ENCODE measurements at places on chromosomes 2 and 18.

- DNase-seq, result peak; percentile 10
Measured at GRCh38 chr18:59516356-59517155, 157.5 kb upstream of the LMAN1 start.

DNA sequence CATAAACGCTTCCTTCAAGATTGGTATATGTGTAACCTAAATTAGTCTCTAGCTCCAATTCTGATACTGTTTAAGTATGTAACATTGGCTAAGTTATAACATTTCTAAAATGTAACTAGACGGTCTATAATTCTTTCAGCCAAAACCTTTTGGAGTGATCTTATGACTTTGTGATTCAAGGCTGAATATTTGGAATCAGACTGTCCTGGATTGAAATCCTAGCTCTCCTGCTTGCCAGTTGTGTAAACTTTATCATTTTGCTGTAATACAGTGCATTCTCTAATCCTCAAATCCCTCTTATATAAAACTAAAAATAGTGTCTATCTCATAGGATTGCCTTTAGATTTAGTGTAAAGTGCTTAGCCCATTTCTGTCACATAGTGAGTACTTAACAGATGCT, 337.2 kb upstream of the KCNJ3 start:
- no peak for DNase-seq

GRCh38 chr2:174635776-174636404, 38.3 kb upstream of the WIPF1 start:
- no peak for DNase-seq

- DNase-seq, result no peak
Measured at GRCh38 chr2:203886661-203887151, 19.1 kb downstream of the CTLA4 start.

DNA sequence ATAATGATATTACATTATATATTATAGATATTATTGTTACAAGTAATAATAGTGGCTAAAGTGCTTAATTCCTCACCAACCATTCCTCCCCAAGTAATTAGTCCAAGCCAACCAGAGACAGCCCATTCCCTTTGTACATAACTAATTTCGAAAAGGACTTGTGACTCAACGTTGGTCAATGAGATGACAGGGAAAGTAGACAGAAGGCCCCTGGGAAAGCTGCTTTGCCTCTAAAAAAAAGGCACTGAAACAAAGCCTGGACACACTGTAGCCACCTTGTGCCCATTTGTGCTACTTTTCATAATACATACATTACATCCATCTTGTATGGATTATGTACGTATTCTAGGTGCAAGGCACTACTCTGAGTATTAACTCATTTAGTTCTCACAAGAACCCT, 28.8 kb downstream of the COLEC12 start:
- no peak for DNase-seq

DNA sequence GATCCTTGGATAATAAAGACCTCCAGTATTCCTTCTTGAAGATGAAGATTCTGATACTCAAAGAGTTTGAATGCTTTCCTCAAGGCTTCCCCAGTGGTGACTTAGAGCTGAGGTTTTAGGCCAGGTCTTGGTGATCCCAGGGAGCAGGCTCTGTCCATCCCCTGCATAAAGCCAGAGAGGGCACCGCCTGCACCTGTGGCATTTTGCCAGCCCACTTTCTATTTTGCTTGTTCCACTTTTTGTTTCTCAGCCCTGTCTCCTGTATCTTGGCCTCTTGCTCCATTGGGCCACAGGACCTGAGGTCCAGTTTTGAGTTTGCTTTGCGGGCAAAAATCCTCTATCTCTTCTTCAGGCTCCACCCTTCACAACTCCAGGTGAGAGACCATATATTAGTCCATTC, 6.7 kb upstream of the SCYGR1 start:
- DNase-seq, result no peak

GRCh38 chr2:12448846-12449505, 267.8 kb upstream of the TRIB2 start:
- no peak for DNase-seq

DNA sequence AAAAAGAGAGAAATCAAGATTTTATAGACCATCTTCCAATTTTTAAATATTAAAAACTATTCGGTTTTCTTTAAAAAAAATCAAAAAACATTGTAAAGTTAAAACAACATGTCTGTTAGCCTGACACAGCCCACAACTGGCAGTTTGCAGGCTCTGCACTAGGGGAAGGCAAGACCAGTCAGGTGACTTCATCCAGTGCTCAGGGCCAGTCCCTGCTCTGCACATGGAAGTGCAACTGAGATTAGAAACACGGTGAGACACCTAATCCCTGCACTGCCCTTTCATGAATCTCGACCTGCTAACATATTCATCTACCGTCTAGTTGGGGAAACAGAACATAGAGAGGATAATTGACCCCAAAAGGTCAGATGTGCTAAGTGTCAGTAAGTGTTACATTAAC, 135.2 kb downstream of the BARD1 start:
- no peak for DNase-seq

GRCh38 chr2:218671097-218671653, 627 bp downstream of the RNF25 start:
- no peak for DNase-seq

DNA sequence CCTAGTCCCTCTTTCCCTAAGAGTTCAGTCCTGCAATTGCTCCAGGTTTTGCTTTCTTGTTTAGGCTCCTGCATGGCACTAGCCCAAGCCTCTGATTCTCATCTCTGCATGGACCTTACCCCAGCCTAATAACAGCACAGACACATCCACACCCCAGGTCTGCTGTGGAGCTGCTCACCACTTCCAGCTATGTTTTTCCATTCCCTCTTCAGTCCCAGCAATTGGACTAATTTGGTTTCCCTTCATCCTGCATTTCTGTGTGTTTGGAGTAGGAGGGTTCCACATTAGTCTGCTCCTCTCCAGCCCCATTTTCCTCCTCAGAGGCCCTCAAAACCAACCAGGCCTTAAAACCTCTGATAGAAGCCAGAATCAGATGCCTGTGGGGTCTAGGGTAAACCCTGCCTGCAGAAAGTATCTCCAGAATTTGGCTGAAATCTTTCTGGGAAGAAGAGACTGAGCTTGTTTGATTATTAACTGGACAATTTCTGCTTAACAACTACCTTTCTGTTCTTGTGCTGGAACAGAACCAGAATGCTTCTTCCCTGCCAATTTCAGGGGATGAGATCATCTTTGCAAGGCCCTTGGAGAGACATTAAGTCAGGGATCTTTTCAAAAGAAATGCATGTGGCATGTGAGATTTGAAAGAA, 95.9 kb downstream of the GFPT1 start:
- no peak for DNase-seq

- no peak for DNase-seq
Measured at GRCh38 chr2:136497709-136498108, 267.6 kb upstream of the THSD7B start.

GRCh38 chr2:136328207-136328795, 210.4 kb upstream of the CXCR4 start:
- no peak for DNase-seq

GRCh38 chr2:17803497-17803896, 12.8 kb upstream of the MSGN1 start:
- DNase-seq, result no peak

DNA sequence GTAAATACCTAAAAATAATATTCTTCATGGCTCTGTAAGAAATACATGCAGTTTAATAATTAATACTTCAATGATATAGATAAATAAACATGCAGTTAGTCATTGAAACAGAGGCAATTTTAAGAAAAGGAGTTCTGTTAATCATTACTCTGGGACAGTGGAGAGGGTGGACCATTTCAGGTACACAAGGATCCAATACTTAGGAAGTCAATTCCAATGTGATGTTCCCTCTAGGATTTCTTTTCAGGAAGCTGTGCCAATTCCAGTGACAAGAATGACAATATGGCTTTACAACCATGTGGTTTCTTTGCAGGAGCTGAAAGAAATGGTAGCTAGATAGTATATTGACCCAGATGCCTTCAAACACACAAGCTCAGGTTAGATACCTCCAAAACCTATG, 175.8 kb upstream of the NETO1 start:
- no peak for DNase-seq

DNA sequence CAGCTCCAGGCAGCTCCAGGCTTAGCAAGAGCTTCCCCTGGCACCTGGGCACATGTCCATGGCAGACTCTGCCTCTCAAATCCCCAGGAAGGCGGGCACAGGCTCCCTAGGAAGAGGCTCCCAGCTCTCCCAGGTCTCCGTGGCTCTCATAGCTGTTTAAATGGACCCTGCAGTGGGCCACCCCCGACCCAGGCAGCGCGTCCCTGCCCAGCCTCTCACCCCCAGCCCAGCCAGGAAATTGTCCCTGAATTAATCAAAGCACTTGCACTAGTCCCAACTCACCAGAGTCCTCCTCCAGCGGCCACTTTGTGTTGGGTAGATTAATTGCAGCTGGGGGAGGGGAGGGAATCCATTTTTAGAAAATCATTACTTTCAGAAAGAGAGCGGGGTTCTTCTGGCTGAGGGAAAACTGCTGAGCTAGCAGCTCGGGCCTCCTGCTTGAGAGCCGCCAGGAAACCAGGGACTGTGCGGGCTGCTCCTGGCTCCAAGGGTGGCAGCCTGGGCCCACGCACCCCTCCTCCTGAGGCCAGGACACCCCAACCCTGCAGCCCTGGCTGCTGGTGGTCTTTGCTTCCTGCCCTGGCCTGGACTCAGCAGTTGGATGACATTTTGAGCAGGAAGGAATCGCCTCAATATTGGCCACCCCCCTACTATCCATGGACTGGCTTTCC, 36.0 kb downstream of the SMAD7 start:
- DNase-seq, result no peak

DNA sequence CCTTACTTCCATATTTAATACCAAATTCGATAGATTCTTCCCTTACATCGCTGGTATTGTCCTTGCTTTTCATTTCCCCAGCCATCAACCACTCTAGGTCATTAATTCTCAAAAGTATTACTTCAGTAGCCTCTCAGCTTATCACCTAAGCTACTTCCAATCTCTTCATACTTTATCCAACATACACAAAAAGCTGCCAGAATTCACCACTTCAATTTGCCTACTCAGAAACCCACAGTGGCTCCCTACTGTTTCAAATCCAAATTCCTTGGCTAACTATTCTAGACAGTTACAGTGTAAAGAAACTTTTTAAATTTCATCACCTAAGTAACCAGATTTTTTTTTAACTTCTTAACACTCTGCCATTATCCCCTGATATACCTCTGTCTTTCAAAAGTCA, 4.7 kb downstream of the SLC25A12 start:
- no peak for DNase-seq

- DNase-seq, result no peak
Measured at GRCh38 chr2:65355186-65355831, 77.1 kb downstream of the SPRED2 start.

- DNase-seq, result no peak
Measured at GRCh38 chr2:164597983-164598382, 23.3 kb downstream of the GRB14 start.

DNA sequence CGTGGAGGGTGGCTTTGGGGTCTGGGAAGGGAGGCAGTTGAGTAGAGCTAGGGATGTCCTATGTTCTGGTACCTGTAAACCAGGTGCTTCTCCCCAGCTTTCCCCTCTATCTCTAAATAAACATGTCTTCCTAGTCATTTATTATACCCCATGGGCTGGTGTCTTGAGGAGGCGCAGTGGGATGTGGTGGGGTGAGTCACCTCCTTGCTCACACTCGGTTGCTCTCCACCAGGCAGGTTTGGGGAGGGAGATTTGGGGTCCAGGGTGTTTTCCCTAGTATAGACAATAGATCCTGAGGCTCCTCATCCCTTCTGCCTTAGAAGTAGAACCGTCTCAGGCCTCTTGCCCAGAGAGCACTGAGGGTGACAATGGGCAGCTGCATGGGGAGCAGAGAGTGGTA, 5.1 kb downstream of the PSD4 start:
- DNase-seq, result no peak

- DNase-seq, result no peak
Measured at GRCh38 chr2:96775160-96775559, 14.5 kb downstream of the CNNM4 start.

DNA sequence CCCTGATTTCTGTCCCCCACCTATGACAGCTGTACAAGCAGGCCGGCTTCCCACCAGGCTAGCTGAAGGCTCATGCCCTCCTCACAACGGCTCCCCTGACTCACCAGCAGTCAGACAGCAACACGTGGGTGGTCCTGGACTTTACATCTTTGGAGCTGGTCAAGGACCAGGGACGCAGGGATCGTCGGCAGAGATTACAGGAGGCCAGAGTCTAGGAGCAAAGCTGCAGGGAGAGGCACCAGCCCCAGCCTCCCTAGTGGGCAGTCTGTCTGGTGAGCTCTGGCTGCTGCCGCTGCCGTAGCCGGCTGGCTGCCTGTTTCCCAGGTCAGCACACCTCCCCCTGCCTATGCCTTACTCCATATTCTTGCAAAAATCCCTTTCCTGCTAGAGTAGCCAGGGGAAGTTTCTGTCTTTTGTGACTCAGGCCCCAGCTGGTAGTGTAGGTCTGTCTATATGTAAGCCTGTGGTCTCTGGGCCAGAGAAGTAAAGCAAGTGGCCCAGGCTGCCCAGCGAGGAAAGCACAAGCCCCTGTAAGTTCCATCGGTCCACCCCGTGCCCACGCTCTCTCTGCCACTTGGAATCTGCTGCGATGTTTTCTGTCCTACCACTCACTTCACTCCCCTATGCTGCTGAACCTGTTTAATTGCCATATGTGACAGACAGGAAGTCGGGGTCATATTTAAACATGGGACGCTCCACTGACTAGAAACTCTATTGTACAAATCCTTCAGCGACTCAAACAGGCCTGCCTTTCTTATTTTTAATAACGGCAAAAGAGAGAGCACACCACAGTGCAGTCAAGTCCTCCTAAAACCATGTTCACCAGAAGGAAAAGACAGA, 2.4 kb upstream of the ARHGEF4 start:
- no peak for DNase-seq

DNA sequence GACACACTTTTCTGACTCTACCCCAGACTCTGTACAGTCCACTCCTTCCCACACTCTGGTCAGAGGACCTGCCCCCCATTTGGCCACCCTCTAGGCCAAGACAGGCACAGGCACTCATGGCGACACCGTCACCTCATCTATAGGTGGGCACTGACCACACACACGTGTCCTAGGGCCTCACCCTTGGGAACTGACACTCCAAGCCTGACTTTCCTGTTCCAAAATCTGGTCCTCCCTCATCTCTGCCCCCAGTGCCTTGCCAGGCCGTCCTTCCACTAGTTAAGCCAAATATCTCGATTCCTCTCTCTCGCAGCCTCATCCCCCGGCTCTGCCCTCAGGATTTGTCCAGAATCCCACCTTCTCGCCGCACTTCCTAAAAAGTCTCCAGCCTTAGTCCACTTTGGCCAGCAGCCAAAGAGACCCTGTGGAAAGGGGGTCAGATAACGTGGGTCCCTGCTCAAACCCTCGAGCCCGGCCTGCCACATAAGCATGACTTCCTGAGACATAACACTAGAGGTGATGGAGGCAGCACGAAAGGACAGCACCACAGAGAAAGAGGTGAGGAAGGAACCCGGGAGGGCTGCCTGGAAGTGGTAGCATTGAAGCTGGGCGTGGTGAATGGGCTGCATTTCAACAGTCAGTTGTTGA, 105.8 kb upstream of the OTOS start:
- DNase-seq, result no peak

GRCh38 chr2:151637271-151637781, 97.0 kb downstream of the NEB start:
- no peak for DNase-seq
